ENCODE measurements at places on chromosomes 13 and 19. TPM values are rescaled to one million over a fixed set of nuclear protein-coding genes. Genes with fewer than 3 reads are reported as not detected.

DNA sequence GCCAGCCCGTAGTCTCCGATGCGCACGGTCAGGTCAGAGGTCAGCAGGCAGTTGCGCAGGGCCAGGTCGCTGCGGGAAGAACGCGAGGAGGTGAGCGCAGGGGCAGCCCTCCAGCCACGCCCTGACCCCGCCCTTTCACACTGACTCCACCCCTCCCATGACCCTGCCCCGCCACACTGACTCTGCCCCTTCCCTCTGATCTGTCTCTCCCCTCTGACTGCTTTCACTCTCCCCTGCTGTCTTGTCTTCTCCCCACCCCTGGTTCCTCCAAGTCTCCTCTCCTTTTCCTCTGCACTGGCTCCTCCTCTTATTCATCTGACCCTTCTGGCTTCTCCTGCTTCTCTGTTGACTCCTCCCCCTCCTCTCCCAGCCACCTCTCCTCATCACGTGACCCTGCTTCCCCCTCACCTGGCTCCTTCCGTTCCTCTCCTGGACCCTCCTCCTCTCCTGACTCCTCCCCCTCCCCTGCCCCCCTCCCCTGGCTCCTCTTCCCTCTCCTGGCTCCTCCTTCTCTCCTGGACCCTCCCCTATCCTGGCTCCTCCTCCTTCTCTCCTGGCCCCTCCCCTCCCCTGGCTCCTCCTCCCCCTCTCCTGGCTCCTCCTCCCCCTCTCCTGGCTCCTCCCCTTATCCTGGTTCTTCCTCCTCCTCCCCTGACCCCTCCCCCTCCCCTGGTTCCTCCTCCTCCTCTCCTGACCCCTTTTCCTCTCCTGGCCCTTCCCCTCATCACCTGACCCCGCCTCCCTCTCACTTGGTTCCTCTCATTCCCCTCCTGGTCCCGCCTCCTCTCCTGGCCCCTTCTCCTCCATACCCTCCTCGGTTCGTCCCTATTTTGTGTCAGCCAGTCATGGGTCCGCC is 9.9 kb downstream of the LMTK3 start:
- DNase-seq, result peak; percentile 98

KRTDAP gene
- not detected for polyA plus RNA-seq

DNA sequence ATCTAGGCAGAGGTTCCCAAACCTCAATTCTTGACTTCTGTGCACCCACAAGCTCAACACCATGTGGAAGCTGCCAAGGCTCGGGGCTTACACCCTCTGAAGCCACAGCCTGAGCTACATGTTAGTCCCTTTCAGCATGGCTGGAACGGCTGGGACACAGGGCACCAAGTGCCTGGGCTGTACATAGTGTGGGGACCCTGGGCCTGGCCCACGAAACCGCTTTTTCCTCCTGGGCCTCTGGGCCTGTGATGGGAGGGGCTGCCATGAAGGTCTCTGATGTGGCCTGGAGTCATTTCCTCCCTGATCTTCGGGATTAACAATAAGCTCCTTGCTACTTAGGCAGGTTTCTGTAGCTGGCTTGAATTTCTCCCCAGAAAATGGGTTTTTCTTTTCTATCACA is 108.1 kb downstream of the HS6ST3 start:
- no peak for DNase-seq

GJA3 gene
- polyA plus RNA-seq, result 0.01 TPM

FREM2 gene
- not detected for polyA plus RNA-seq

DNA sequence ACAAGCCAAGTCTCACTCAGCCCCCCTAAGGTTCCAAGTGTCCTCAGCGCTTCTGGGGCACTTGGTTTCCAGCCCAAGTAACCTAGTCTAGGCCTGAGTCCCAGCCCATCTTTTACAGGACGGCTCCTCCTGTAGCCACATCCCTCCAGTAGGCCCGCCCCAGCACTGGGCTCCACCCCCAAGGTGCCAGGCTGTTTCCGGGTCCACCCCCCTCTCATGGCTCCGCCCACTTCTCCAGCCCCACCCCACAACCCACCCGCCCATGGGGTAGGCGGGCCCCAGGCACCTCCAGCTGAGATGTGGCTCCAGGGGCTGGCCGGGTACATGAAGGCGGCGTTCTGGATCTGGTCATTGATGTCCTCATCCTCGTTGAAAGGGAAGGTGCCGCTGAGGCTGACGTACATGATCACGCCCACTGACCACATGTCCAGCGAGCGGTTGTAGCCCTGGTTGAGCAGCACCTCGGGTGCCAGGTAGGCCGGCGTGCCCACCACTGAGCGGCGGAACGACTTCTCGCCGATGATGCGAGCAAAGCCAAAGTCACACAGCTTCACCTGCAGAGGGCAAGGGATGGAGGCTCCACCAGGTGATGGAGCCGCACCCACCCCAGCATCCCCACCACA is 17.2 kb upstream of the DACT3 start:
- no peak for DNase-seq

DNA sequence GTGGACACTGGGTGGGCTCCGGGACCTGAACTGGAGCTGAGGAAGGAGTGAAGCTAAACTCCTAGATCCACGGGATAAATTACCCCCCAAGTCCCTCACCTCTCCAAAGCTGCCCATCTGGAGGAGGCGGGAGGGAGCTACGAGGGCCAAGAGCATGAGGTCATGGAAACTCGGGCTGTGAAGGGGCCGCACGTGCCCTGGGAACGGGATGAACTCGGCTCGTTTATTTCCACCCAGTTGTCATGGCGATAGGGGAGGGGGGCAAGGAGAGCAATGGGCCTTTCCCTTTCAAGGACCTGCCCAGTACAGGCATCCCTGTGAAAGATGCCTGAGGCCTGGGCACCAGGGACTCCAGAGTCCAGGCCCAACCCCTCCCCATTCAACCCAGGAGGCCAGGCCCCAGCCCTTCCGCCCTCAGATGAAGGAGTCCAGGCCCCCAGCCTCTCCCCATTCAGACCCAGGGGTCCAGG is 3.8 kb downstream of the PPP1R12C start:
- no peak for DNase-seq

DNA sequence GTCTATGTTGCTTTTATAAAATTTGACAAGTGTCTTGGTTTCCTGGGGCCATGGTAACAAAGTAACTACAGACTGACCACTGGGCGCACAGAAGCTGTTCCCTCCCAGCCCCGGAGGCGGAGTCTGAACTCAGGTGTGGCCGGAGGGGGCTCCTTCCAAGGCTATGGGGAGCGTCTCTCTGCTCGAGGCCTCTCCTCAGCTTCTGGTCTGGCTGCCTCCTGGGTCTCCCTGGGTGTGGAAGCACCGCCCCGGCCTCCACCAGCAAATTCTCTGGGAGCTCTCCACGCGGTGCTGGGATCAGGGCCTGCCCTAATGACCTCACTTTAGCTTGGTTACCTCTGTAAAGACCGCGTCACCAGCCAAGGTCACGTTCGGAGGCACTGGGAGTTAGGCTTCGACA is 45.7 kb upstream of the F7 start:
- DNase-seq, result no peak

GRCh38 chr19:33872445-33873320 is 76.0 kb downstream of the KCTD15 start:
- no peak for DNase-seq

- DNase-seq, result peak; percentile 72
Observed at GRCh38 chr19:18029617-18030338, 21.8 kb downstream of the ARRDC2 start.

DNA sequence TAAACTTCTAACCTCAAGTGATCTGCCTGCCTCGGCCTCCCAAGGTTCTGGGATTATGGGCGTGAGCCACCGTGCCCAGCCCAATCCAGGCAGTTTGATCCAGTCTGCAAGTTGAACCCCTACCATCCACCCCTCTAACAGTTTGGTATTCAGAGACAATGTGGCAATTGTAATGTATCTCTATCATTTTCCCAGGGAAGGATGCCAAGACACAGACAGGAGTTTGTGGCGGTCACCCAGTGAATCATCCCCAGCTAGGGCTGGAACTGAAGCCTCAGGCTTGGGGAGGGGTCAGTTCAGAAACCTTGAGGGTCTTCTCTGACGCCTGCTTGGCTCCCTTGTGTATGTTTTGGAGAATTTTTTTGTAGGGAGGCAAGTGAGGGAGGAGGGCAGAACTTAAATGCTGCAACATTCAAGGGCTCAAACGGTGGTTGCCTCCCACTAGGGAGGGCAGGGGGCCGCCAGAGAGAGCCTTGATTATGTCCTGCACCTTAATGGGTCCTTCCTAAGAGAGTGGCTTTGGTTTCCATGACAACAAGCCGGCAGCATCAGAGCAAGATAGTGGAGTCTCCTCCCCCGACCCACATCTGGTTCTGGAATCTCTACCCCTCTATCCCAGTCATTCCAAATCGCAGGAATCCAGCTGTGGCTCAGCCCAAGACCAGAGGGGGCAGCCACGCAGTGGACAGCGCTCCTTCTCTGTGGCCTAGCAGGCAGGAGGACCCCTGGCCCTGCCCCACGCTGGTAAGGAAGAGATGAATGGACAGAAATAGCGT is 14.9 kb upstream of the FEM1A start:
- no peak for DNase-seq

DNA sequence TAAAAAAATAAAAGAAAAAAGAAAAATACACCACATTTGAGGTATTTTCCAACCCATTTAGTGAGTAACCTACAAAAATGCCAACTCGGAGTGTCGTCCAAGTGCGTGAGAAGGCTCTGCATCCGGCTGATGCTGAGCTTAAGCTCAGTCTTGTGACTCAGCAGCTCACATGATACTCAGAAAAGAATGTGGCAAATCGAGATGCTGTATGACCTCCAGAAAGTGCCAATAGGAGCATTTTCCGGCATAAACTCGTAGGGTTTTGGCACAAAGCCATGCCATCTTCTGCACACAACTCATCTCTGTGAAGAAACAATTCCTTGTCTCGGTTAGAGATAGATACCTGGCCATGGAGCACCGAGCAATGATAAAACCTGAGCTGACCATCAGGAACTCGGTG is 58.5 kb downstream of the TRPM4 start:
- DNase-seq, result no peak

- DNase-seq, result no peak
Observed at GRCh38 chr19:12331211-12331941, 2.1 kb downstream of the ZNF563 start.

DNA sequence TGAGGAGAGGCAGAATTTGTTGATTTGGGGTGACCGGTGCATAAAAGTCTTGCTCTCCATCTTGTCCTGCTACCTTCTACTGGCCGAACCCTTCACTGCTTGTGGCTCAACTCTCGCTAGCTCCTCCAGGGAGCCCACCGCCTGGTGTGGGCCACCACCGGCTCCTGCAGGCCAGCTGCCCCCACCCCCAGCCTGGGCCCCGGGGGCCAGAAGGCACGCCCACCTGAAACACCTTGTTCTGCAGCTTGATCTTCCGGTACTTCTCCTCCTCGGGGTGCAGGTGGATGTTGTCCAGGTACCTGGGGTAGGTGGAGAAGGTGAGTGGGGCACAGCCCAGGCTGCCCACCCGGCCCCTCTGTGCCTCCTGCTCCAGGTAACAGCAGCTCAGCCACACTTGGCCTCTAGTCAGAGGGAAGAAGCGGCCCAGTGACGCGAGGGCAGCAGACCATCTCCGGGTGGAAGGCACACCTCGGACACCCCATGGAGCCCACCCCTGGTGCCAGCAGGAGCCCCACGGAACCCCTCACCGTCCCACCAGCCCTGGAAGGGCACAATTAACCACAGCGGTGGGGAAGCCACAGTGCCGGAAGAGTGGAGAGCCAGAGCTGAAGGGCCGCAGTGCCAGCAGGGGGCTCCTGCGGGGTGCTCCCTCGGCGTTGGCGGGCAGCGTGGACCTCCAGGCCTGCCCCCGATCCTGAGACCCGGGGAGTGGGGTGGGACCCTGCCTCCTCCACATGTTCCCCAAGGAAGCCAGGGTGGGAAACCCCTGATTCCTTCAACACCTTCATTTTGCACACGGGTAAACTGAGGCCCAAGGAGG is 10.1 kb downstream of the UBXN6 start:
- no peak for DNase-seq

GRCh38 chr19:43983912-43984686 is at the start of gene ZNF155:
ZNF155 (plus strand) TSS chr19:43984188; CDS start chr19:43988544, 4,356 bp downstream.
- peak; percentile 95 for DNase-seq

DNA sequence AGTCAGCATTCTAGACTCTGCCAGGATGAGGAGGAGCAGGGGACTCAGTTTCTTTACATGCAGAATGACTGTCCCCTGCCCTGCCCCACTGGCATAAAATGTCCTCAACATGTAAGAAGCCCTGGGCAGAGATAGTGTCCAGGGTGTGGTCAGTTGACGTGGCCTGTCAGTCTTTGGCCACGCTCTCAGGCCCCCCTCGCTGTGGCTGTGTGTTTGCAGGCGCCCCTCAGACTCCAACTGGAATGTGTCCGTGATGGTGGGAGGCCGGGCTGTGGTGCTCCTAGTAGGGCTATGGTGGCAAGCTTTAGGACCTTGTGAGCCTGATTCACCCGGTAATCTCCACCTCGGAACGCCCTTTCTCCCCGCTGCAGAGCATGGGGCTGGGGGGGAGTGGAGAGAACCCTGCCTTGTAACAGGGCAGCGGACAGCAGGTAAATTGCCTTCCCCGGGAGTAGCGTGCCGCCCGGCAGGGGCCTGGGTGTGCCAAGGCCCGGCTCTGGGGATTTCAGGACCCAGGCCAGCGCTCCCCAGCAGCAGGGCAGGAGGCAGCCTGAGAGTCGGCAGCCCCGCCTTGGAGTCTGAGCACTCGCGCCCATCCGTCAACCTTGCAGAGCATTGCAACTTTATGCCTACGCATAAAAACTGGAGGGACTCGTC is 62.3 kb downstream of the CHST8 start:
- DNase-seq, result peak; percentile 57

DNA sequence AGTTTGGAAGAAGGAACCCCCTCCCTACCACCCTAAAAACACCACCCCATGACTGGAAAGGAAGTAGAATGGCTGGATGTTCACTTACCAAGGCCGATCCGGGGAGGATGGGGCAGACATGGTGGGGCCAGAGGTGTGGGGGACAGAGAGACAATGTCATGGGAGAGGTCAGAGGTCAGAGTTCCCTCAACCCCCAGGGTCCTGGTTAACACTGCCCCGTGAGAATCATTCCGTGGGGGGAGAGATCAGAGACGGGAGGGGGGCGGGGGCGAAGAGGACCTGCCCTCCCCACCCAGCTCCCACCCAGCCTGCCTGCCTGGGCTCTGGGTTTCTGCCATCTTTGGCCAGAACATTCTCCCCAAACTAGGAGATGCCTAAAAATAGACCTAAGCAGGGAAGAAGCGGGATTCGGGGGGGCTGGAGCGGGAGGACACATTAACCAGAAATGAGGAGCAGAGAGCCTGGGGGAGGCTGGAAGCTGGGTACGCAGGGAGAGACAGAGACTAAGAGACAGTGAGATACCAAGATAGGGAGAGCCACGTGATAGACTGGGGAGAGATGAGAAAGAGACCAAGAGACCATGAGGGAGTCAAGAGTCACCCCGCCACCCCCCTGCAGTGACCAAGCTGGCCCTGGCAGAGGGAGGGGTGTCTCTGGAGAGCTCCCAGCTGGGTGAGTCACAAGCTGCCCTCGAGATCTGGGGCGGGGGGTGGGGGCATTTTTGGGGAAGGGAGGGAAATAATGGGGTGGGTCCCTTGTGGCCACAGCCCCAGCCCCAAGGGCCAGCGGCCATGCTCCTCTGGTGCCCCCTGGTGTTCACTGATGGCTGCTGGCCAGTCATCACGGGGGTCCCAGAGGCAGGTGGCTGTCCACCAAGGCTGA is 6.1 kb upstream of the KANK2 start:
- DNase-seq, result peak; percentile 19
